Stimulated activated CD4-positive, alpha-beta T cell treated with anti-CD3 and anti-CD28 coated beads, TNF-alpha, amount 100 ng/mL, for 24 hours (primary cell): ENCODE measurements at places on chromosomes 6 and 20.
A peak's percentile ranks its signal among the peaks of the same experiment; 100 is the strongest.

GRCh38 chr6:88992741-88993552, 29.5 kb upstream of the RNGTT start:
- DNase-seq = no peak

GRCh38 chr6:24856246-24856599, 57.5 kb upstream of the ARMH2 start:
- DNase-seq = no peak

DNA sequence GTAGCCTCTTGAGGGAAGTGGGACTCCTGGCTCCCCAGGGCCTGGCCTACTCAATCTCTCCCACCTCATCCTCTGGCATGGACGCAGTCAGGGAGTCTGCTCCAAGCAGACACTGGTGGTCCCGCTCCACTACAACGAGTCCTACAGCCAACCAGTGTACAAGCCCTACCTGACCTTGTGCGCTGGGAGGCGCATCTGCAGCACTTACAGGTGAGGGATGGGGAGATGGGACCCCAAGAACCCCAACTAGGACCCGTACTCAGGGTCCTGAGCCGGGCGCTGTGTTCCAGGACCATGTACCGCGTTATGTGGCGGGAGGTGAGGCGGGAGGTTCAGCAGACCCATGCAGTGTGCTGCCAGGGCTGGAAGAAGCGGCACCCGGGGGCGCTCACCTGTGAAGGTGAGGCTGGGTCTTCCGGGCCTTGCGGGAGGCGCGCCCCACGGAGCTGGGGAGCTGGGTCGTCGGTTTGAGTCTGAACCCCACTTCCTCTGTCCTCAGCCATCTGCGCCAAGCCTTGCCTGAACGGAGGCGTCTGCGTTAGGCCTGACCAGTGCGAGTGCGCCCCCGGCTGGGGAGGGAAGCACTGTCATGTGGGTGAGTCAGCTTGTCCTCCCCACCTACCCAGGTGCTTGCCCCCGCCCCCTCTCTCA, 2.1 kb downstream of the EGFL8 start:
- DNase-seq = no peak

DNA sequence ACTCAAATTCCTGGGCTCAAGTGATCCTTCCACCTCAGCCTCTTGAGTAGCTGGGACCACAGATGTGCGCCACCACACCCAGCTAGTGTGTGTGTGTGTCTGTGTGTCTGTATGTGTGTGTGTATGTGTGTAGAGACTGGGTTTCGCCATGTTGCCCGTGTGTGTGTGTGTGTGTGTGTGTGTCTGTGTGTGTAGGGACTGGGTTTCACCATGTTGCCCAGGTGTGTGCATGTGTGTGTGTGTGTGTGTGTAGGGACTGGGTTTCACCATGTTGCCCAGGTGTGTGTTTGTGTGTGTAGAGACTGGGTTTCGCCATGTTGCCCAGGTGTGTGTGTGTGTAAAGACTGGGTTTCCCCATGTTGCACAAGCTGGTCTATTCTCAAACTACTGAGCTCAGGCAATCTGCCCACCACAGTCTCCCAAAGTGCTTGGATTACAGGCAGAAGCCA, 28.3 kb downstream of the CDK5RAP1 start:
- no peak for DNase-seq

DNA sequence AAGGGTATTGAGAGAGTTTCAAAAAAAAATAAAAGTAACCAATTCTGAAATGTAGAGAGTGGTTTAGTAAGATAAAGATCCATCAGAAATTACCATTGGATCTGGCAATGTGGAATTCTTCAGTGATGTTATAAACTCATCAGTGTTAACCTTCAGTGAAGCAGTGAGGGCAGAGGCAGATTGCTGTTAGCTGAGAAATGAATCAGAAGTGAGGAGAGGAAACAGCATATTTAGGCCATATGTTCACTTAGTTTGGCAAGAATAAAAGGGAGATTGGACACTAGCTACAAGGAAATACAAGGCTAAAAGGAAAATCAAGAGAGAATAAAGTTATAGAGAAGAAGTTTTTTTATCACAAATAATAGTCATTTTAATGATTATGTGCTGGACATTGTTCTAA, 9.6 kb downstream of the KCNQ5 start:
- no peak for DNase-seq

DNA sequence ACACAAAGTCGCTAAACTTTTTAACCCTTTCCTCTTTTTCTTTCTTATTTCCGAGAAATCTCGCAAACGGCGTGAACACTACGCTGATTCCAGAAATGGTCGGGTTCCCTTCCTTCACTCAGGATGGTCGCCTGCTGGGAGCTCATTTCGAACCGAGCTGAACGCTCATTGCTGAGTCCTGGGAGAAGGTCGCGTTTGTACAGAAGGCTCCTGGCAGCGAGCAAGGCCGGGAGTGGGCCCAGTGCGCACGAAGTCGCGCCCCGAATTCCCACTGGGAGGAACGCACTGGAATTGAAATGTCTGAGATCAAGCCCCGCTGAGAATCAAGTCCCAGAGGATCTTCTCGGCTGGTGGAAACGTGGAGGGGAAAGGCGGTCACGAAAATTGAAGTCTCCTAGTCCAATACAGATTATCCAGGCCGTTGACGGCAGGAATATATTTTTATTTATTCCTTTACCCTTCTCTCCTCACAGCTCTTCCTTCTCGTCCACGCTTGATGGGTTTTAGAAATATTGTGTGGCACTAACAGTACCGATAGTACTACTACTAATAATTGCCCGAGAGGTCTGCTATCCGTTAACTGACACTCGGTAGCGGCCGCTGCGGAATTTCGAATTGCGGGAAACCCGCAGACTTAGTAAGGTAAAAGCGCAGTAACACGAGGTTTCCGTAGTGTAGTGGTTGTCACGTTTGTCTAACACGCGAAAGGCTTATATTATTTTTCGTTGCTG, 207.2 kb upstream of the ZNF184 start:
- no peak for DNase-seq

GRCh38 chr6:26311385-26312095, 53.5 kb upstream of the BTN3A2 start:
- peak; percentile 51 for DNase-seq

- DNase-seq = no peak
Observed at GRCh38 chr6:2632976-2633584, 117.6 kb downstream of the MYLK4 start.

GRCh38 chr20:11012975-11013374, 339.2 kb upstream of the JAG1 start:
- DNase-seq = no peak

DNA sequence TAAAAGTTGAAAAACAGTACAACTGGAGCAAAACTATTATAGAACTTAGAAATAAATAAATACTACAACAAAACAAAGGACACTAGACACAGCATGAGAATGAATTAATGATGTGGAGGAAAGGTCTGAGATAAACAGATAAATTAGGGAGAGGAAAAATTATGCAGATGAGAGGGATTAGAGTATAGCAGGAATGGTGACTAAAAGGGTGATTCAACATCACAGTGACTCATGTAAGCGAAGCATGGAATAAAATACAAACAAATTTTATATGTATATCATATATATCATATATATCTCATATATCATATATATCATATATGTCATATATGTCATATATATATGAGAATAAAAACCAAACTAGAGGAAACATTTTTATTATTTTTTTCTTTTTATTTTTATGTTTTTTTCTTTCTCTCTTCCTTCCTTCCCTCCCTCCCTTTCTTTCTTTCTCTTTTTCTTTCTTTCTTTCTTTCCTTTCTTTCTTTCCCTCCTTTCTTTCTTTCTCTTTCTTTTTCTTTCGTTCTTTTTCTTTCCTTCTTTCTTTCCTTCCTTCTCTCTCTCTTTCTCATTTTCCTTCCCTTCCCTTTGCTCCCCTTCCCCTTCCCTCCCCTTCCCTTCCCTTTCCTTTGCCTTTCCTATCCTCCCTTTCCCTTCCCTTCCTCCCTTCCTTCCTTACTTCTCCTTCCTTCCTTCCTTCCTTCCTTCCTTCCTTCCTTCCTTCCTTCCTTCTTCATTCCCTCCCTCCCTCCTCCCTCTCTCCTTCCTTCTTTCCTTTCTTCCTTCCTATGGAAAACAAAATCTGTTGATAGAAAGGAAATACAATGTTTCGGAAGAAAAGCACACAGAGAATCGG, 1014.6 kb downstream of the GRIK2 start:
- no peak for DNase-seq

GRCh38 chr20:24762791-24763350, 186.2 kb upstream of the CST7 start:
- no peak for DNase-seq

- no peak for DNase-seq
Observed at GRCh38 chr6:137363805-137364138, 130.4 kb downstream of the OLIG3 start.

GRCh38 chr6:157629220-157629619, 193.8 kb upstream of the SNX9 start:
- DNase-seq = no peak

GRCh38 chr6:129565811-129566210, 144.2 kb downstream of the ARHGAP18 start:
- no peak for DNase-seq

DNA sequence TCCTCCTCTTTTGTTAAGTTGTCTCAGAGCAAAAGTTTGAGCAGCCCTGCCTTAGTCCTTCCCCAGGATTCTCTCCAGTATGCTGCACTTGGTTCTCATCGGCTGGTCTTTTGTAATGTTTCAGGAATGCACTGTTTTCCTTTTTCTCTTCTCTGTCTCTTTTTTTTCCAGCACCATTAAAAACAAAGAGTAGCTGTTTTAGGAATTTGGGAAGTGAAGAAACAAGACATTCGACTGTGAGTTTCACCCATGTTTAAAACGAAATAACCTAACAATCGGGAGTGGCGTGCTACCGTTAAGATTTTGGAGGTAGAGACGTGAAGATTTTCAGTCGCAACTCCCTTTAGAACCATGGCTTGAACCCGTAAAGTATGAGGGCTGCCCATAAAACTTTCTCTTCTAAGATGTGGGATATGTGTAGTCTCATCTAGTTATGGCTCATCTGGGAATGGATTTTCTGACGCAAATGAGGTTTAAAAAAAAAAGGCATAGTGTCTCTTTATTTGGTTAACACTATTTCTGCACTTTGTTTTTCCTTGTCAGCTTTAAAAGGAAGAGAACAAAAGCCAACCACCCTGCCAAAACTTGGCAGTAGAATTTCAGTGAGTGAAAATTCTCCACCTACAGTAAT, 35.9 kb upstream of the RAB23 start:
- DNase-seq = no peak

DNA sequence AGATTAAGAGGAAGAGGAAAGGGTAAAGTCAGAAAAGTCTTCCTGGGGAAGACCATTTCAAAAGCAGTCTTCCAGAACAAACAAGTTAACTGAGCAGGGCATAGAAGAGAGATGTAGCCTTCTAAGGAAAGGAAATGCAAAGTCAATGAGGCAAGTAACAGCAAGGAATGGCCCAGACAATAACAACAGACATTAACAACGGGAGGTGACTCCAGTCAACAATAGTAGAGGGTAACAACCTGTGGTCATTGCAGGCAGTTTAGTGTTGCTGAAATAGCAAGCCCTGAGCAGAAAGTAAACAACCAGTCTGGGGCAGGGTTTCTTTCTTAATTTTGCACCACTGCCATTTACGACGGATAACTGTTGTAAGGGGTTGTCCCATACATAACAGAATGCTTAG, 2.1 kb downstream of the MDN1 start:
- DNase-seq = no peak

DNA sequence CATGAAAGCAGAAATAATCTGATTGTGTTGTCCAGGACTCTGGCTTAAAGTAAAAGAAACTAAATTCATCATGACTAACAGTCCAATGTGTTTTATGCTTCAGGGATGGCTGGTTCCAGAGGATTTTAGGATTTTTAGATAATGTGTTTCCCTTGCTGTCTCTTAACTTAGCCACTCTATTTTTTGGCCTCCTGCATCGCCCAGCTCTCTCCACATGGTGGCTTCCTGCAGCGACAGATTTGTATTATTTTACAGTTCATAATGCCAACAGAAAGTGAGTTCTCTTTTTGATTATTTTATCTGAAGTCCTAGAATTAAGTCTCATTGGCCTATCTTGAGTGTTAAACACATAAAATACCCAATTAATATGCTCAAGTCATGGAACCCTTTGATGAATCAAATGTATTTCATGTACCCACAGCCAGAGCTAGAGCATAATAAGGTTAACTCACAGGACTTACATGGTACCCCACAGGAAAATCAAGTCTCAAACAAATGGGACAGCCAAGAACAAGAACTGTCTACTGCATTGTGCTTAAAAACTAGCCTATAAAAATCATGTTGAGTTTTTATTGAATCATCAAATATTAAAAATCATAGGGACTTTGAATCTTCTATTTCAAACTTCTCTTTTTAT, 582.5 kb downstream of the DOK5 start:
- no peak for DNase-seq

DNA sequence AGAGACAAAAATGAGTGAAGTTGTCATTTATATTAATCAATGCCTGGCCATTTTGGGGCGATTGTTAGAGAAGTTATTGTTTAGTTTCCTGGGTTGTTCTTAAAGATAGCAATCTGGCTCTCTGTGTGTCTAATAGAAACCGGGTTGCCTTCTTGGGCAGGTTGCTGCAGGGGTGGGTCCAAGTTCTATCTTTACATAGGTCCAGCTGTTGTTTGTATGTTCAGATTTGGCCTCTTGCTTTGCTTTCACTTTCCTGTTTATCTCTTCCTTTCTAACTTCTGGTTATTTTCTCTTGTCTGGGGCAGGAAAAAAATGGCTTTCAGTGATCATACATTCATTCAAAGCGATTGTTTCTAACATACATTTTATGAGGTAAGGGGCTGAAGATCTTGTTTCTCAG, 128.4 kb upstream of the NOX3 start:
- DNase-seq = no peak

DNA sequence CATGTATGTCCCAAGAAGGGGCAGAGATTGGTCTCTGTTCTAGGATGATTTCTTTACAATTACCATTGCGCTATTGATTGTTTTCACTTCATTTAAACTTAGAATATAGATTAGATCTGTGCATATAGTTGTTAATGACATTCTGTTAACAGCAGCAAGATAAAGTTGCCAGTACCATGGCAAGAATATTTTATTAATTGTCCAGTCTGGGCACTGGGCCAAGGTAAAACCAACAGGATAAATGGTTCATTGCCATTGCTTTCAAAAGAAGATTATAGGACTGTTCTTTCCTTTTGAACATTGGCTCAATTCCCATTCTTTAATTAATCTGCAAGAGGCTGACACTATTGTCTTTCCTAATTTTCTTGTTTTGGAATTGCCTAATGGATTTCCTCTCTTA, 592.4 kb downstream of the RFPL4B start:
- no peak for DNase-seq

DNA sequence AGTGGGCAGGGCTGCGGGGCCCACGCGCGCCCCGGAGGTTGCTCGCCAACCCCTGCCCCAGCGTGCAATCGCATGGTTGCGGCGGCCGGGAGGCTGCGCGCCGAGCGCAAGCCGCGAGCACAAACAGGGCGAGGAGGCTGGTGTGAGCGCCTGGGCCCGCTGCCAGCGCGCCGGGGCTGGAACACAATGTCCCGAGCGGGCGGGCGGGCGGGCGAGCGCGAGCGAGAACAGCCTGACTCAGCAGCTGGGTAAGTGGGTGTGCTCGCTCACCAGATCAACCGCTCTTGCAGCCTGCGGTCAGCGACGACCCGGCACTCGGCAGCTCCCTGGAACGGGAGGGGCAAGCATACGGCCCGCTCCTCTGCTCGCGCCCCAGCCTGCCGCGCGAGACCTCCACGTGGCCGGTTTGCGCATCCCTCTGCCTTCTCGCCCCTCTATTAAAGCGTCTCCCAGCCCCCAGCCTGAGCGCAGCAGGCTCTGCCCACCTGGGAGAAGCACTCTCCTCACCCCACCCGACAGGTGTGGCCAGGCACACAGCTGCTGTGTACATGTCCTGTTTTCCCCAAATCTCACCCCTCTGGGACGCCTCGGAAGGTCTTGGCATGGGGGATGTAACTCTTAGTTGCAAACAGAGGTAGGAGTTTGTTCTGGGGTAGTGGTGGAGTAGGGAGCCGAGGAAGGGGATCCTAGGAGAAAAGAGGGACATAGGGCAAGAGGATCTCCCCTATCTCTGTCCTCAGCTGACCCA, 8.7 kb upstream of the ARMC12 start:
- DNase-seq = peak; percentile 83
